ENCODE measurements at places on chromosomes 4 and X.

- no peak for DNase-seq
These were observed 32.6 kb upstream of the NKX6-1 start for GRCh38 chr4:84531689-84532088.

- no peak for DNase-seq
These were observed 51.1 kb upstream of the PPP2R3B start for GRCh38 chrX:437661-438390.

GRCh38 chr4:129335818-129336217 is 239.9 kb downstream of the C4orf33 start:
- no peak for DNase-seq

GRCh38 chr4:99207911-99208718 is 10.9 kb downstream of the ADH6 start:
- DNase-seq = no peak

- no peak for DNase-seq
These were observed 64.3 kb upstream of the NR0B1 start for GRCh38 chrX:30373479-30373878.

- DNase-seq = no peak
These were observed 22.8 kb upstream of the SH3RF1 start for GRCh38 chr4:169293343-169294176.

GRCh38 chr4:105092768-105093167 is 53.9 kb upstream of the TET2 start:
- DNase-seq = no peak

- no peak for DNase-seq
These were observed 182.7 kb upstream of the FAT4 start for GRCh38 chr4:125131891-125132680.

DNA sequence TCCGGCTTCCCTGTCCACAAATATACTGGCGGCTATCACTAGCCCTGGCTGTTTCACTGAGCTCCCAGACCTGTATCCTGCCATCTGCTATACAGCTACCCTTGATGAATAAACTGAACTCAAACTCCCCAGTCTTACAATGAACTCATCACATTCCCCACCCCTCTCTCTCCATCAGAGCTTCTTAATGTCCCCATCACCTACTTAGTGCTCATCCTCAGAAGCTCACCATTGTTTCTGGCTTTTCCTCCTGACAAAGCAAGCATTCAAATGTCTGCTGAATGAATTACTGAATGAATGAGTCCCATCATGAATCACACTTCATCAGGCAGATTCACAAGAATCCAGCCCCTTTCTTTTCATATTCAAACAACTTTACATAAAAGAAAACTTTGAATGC is 5.7 kb upstream of the DGAT2L6 start:
- DNase-seq = no peak

DNA sequence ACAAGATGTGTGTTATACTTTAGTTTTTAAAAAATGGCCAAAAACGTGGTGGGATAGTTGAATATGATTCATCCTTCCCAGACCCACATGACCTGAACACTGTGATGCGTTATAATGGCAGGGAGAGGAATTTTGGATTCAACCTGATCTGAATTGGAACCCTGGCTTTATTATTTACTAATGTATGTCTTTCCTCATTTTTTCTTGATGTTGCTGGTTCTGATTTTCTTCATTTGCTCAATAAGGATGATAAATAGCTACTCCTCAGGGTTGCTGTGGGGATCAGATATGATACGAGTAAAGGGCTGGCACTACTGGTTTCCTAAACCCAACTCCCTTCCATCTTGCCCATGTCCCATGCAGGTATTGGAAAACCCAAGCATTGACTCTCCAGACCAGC is 24.2 kb upstream of the ACSL1 start:
- no peak for DNase-seq

GRCh38 chrX:129831091-129831885 is 12.4 kb downstream of the ZDHHC9 start:
- no peak for DNase-seq

DNA sequence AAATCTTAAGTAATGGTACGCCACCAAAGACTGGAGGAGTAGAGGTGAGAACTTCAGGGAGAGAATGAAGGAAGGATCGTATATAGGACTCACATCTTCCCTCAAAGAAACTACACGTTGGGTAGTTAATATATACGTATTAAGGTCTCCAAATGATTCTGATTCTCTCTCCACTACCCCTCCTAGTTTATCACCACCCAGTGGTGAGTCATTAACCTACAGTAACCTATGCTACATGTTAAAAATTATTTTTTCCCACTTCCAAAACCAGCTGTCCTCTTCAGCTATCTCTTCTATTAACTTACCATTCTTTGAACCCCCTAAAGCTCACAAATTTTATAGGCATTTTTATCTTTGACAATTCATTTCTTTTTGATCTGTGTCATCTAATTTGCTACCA is 69.7 kb downstream of the RPS6KA6 start:
- no peak for DNase-seq

DNA sequence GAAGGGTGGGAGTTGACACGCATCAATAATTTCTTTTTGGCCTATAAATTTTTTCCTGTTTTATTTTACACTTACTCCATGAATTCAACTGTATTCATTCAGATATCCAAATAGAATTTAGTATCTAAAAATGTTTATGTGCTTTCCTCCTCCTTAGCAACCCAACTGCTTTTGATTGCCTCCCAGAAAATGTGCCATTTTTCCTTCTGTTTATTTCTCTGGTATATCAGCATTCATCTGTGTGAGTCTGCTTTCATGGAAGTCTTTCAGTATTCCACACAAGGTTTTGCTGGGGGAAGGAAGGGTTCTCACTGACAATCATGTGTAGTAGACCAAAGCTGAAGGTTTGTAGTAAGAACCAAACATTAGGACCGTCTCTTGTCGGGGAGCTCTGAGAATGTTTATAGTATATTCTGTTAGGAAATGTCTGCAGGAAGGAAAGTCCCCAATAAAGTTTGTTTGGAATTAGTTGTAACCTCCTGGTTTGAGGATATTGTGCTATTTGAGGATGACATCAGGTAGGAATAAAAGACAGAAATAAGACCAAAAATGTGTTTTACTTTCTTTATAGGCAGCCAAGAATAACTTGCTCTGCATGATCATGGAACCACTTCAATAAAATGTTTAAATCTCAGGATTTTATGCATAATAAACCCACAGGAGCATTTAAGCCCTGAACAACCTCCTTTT is 673.6 kb upstream of the INTU start:
- no peak for DNase-seq

DNA sequence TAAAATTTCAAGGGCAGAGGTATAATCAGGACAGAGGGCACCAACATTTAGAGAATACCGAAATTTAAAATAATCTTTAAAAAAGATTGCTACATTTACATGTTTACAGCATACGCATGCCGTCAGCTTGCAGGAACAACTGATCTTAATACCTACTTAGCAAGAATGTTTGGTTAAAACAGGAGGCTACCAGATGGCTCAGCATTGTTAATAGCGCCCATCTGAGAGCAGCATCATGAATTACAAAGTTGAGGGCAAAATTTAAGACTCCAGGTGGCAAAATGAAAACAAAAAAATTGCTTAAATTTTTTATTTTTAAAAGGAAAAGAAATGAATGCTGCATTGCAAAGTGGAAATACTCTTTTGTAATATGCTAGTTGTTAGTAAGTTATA is 241.3 kb downstream of the C4orf33 start:
- no peak for DNase-seq

GRCh38 chr4:77021614-77022089 is 54.1 kb downstream of the CCNI start:
- no peak for DNase-seq

DNA sequence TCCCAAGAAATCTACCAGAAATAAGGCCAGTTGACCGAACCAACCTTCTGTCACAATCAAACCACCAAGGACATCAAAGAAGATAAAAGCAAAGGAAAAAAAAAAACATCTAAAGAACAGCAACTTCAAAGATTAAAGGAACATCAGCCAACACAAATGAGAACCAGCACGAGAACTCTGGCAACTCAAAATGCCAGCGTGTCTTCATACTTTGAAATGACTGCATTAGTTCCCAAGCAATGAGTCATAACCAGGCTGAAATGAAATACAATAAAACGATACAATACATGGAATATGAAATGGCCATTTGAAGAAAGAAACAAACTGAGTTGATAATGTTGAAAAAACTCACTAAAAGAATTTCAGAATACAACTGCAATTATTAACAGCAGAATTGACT is 611.6 kb upstream of the GRIA3 start:
- DNase-seq = no peak

GRCh38 chr4:181569553-181569952 is 673.6 kb upstream of the TENM3 start:
- DNase-seq = peak; percentile 26

GRCh38 chrX:11462136-11462535 is 168.9 kb downstream of the AMELX start:
- no peak for DNase-seq

DNA sequence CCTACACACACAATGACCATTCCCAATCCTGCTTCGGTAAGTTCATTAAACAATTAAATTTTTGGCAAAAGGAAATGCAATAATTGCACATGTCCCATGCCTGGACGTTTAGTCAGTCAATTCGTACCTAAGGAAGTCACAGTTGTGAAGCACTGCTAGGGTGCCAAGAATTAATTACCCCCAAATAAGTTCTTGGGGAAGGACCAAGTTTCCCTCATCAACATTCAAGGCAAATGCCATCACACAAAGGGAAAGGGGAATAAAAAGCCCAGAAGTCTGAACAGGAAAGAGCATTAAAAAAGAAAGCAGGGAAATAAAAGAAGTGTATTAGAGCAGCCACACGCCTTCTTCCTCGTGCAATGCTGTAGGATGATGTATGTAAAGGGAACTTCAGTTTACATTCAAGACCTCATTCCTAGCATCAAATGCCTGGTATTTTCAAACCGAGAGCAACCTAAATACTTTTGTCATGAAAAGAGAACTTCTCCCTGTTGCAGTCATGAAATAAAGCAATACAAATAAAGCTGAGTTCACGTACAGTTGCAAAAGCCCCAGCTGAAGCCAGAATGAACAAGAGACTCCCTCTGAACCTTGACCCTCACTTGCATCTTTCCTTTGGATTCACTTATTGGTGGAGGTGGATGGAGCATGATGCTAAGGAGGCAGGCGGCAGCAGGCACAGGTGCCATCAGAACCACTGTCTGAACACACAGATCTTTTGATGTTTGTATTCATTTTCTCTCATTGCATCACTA is 124.0 kb upstream of the PPARGC1A start:
- DNase-seq = no peak

- DNase-seq = no peak
These were observed 155.3 kb downstream of the SPCS3 start for GRCh38 chr4:176475067-176475466.

DNA sequence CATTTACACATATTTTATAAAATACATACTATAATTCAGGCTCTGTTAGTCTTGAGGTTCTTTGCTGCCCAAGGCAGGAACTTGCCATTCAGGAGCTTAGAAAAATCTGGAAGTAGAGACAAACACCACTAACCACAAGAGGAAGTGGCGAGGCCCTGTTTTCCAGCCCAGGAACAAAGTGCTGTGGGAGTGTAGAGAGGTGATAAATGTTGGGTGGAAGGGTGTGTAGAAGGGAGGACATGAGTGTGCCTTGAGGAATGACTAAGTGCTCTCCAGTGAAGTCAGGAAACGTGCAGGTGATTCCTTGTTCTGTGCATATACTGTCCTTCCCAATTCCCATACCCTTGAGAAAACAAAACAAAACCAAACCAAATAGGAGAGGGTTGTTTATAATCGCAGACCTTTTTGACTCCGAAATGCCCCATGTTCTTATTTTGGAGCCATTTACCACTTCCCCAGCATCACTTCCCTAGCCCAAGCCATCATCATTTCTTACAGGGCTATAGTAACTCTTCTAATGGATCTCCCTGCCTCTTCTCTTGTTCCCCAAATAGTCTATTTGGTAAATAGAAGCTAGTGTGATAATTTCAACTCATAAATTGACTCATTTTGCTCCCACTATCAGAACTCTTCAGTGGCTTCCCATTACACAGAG is 83.2 kb downstream of the GPAT3 start:
- no peak for DNase-seq

- DNase-seq = no peak
These were observed 130.9 kb downstream of the RNF150 start for GRCh38 chr4:141002323-141002805.

- no peak for DNase-seq
These were observed 264.0 kb downstream of the TRIML1 start for GRCh38 chr4:188403272-188403671.

- DNase-seq = no peak
These were observed 37.0 kb upstream of the NOCT start for GRCh38 chr4:138978600-138978999.

DNA sequence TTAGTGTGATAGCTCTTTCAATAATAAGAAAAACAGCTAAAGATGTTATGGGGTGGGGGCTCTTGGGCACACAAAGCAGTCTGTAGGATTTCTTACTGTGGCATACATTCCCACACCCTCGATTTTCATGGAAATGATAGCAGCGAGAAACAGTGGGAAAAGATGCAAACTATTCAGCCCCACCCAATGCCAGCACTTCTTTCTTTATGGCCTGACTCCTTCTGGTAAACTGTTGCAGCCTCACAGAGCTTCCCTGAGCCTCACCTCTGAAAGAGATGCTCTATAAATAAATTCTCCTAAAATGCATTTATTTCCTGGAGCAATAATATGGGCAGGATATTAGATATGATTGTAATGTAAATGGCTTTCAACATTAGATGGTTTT is 910 bp downstream of the ANK2 start:
- DNase-seq = no peak

- no peak for DNase-seq
These were observed 1.3 kb downstream of the PCDH7 start for GRCh38 chr4:30721185-30722091.

DNA sequence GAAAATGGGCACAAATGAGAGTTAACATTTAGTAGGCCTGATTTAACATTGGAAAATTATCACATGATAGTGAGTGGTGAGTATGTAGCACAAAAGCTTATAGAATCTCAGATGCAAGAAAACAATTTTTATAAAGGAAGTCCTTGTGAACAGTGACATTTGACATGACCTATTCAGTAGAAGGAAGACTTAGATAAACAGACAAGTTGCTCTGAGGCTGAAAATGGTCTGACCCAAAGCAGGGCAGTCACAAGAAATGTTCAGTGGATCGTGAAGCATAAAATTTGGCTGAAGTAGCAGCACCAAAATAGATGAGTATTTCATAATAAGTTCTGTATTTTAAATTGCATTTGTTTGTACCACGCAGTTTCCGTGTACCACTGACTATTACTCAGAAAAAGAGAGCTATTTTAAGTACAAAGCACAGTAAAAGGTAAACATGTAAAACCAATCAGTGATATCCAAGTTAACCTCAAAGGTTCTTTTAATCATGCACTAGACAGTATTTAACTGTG is 605.7 kb upstream of the PABPC4L start:
- no peak for DNase-seq
